Tibial nerve (tissue), 4 donors: ENCODE measurements at places on chromosomes 12 and 14.

DNA sequence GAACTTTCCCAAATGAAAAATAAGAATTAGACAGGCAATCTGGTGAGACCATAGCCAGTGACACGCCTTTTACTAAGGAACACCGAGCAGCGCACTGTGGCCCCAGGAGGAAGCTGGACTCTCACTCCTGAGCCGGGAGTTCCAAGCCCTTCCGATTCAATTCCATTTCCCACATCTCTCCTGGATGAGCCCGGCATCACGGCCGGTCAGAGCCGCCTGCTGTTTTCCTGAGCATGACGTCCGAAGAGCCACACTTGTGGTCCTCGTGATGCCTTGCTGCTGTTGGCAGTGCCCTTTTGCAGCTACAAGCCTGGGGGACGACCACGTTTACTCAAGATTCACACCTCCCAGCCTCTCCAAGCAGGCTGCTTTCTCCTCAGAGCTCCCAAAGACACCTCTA lies 40.8 kb downstream of the FBXL14 start:
- no peak for DNase-seq

GRCh38 chr12:54437697-54438096 lies 18.6 kb upstream of the ITGA5 start:
- no peak for DNase-seq

GRCh38 chr14:24613747-24614146 lies 4.3 kb upstream of the GZMH start:
- DNase-seq: no peak

- DNase-seq: no peak
These were observed 101.2 kb upstream of the NCOR2 start for GRCh38 chr12:124668602-124669001.

GRCh38 chr12:45260104-45260815 lies 44.4 kb downstream of the ANO6 start:
- no peak for DNase-seq

DNA sequence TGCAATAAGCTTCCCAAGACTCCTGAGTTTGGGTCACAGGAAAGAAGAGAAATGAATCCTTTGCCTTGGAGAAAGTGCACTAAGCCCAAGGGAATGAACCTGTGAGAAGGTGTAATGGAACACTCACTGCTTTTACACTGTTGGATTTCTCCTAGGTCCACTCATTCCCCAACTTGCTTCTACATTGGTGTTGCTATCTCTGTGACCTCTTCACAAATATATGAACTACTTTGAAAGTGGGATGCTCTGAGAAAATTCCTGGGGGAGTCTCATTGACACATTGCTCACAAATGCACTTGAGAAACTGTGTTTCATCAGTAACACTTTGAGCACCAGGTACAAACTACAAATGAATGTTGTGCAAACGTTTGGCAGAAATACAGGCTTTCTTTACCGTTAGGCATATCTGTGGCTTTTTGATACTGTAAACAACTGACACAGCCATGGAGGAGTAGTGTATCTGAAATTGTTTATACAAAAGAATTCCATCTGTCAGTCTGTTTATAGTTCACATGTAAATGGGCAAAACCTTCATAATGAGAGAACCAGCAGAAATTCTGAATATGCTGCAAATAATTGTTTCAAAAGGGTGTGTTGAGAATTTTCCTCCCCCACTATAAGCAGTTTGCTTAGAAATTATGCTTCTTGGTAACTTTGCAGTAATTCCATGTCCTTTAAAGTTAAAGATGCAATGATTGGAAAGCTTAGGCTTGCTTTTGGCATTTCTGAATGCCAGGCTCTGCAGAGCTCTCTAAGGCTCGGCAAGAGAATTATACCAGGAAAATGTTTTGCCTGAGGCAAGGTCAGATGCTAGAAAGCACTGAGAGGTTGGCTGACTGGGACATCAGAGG lies 348.5 kb upstream of the DDHD1 start:
- DNase-seq: no peak

DNA sequence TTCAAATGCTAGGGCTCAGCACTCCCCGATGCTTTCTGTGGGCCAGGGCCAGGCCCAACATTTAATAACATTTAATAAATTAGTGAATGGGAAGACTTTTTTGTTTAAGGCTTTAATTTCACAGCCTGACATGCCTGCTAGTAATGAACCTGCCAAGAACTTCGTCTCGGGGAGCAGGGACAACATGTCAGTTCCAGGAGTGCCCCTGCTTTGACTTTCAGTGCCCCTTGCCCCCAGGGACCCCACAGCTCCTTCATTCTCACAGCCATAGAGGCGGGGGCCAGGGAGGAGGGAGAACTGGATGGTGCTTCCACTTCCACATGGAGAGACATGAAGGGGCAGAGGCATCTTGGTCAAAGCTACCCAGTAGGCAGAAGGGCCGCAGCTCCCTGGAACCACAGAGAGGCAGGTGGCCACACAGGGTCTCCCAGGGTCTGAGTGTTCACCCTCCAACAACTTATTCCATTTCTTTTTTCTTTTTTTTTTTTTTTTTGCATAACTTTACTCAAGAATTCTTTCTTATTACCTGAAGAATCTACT lies 66.0 kb upstream of the DDX11 start:
- no peak for DNase-seq

DNA sequence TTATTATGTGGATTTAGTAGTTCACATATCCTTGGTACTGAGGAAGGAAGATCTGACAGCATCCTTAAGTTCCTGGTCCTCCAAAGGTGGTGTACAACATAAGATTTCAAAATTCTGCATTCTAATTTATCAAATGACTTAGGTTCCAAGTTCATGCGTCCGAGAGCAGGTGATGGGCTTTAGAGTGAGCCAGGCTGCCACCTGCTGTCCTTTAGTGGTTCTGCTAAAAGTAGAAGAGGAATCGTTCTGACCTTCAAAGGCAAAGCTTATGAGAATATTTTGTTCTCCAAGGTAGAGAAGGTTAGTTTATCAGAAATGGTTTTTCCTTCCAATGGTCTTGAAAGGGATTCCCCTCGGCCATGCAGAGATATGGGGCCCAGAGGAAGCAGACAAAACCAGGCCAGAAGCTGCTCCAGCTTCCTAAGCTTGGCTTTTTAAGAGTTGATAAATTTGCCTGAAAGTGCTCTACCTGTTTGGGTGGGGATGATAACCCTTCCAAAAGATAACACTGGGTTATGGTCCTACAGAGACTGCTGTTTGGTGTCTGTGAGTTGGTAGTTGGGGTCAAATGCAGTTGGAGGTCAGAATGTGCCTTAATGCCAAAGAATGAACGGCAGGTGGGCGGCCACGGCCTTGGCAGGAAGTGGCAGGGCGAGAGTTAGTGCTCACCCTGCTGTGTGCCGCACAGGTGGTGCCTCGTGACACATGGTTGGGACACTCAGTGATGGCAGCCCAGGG lies 29.1 kb upstream of the LRTM2 start:
- DNase-seq: peak; percentile 64

- DNase-seq: no peak
These were observed 36.8 kb downstream of the FGD4 start for GRCh38 chr12:32435921-32436705.

DNA sequence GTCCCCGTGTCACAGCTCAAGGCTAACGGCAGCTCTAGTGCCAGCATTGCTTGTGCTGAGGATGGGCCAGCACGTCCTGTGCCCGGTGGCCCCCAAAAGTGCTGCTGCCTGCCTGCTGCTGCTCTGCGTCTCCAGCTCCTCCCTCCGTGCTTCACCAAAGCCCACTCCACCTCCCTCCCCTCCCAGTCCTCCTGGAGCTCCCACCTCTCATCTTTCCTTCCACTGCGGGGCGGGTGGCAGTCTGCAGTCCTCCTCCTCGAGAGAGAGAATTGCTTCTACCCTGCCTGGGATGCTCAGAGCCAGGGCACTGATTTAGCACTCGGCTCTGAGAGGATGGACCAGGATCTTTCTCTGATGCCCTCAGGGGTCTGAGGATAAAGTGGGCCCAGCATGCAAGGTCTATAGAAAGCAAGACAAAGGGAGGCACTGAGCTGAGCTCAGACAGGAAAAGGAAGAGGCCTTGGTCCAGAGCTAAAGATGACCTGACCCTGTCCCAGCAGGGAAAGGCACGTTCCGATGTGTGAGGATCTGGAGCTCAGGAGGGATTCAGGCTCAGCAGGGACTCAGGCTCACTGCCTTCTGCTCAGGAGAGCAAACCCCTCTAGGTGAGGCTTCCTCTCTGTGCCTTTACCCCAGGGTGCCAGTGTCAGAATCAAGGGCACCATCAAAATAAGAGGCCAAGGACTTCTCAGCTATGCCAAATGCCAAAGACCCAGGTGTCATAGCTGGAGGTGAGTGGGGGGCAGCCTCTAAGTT lies 113.1 kb upstream of the FKBP4 start:
- no peak for DNase-seq

- no peak for DNase-seq
These were observed 44.2 kb downstream of the SLC6A12 start for GRCh38 chr12:169528-170370.

DNA sequence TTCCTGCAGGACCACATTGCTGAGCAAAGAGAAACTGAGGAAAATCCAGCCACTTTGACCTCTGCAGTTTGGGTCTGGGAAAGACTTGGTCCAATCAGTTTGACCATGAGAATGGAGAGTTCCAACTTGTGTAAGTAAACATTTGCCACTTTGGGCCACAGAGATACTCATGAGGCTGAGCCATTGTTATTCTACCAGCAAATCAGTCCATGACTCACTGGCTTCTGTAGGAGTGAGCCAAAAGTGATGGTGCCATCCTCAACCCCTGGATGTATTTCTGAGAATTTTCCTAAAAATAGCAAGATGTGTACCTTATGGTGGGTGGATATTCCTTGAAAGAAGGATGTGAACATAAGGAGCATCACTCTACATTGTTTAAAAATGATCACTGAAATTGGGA lies 192.9 kb upstream of the OR4E1 start:
- no peak for DNase-seq

- no peak for DNase-seq
These were observed 3.7 kb upstream of the MAPKAPK5 start for GRCh38 chr12:111838353-111838752.

DNA sequence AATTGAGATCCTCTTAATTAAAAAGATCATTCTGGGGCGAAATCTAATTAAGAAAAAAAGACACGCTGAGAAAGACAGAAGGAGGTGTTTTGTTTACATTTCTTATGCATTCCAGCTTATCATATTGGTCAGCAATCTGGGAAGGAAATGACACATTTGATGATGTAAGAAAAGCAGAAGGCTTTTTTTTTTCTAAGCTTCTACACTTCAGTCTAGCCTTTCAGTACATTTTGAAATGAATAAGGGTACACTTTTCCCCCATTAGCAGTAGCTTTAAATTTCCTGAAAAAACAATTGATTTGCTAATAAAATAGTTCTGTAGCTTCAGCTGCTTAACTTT lies 5.9 kb upstream of the GSC start:
- DNase-seq: no peak

GRCh38 chr14:81485372-81485771 lies 48.3 kb downstream of the SEL1L start:
- DNase-seq: no peak

- no peak for DNase-seq
These were observed 141.0 kb downstream of the SLC16A7 start for GRCh38 chr12:59736786-59737185.

DNA sequence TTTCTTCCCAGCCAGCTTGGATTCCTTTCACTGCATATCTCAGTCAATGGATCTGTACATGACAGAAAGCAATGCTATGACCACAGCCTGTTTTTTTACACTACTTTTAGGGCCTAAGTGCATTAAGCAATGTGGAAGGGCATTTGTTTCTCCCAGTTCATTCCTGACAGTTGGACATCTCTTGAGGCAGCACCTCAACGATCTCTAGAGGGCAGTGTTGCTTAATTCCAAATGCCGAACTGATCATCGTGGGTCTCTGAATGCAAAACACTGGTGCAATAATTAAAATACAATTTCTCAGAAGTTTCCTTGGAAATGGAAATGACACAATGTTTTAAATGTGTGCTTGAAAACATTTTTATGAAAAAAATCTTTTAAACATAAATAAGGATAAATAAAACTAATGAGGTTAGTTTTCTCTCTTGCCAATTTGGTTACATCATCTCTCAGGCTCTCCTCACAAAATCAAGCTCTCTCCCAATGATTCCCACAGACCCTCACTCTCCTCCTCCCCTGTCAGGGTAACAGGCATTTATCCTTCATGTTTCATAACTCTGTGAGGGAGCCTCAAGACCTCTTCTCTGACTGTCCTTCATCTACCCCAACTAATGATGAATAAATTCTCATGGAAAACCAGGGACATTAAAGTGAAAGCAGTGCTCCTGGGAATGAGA lies 192.4 kb upstream of the SLC16A7 start:
- peak; percentile 23 for DNase-seq

GRCh38 chr12:65605019-65605418 lies 219.3 kb upstream of the HMGA2 start:
- no peak for DNase-seq

GRCh38 chr12:130686511-130686991 lies 29.5 kb downstream of the RIMBP2 start:
- no peak for DNase-seq

GRCh38 chr14:51735851-51736250 lies 84.1 kb downstream of the FRMD6 start:
- DNase-seq: no peak

- DNase-seq: no peak
These were observed 278.2 kb upstream of the RTL1 start for GRCh38 chr14:101181446-101182313.

- no peak for DNase-seq
These were observed 444.7 kb upstream of the FBXO33 start for GRCh38 chr14:39876916-39877315.

GRCh38 chr12:53670971-53671370 lies 4.9 kb downstream of the ATP5MC2 start:
- DNase-seq: no peak

DNA sequence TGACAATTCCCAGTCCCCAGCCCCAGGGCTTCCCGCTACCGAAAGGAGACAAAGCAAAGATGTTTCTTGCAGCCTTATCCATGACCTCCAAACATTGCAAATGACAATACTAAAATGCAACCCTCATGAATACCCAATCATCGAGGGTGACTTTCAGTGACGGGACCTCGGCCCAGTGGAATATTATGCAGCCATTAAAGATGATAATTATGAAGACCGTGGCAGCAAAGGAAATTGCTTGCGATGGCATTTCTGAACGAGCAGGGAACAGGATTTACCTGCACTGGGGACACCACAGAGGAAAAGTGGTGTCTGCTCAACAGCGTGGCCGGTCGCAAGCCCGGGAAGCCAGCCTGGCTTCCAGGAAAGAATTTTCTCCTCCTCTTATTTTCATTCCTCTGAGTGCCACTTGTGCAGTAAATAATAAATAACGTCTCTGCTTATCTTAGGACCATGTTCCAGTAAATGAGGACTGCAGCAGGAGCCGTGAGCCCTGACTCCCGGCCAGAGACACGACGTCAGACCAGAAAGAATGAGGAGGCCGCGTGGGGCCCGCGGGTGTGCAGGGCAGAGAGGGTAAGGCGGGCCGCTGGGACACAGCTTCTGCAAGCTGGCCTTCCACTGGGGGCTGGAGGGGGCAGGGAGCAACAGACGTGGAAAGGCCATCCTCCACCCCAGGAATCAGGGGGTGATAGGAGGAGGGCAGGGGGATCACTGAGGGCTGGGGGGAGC lies 6.6 kb downstream of the C14orf180 start:
- no peak for DNase-seq
